ENCODE measurements at places on chromosomes 12 and 14.
A peak's percentile ranks its signal among the peaks of the same experiment; 100 is the strongest.

GRCh38 chr14:77681196-77682157, 26.3 kb downstream of the ALKBH1 start:
- peak; percentile 54 for DNase-seq

DNA sequence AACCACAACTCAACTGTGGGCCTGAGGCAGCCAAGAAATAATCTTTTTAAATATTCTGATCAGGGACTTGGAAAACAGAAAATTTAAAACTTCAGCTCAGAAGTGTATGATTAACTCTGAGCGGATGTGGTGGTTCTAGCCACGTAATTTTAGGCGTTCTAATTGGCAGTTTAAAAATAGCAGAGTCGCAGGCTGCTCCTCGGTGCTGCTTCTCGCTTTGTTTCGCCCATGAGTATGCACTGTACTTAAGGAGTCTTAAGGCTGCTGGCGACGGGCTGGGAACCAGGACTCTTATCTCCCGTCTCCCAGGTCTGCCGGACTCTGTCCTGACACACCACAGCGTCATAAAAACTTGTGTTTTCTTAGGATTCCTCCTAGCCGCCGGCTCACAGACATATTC, 113.4 kb upstream of the PELI2 start:
- DNase-seq: peak; percentile 77

GRCh38 chr12:47832263-47832933, 12.7 kb upstream of the HDAC7 start:
- no peak for DNase-seq

- DNase-seq: no peak
Observed at GRCh38 chr12:122159882-122160281, 14.1 kb downstream of the IL31 start.

GRCh38 chr14:47746986-47747385, 71.6 kb upstream of the MDGA2 start:
- DNase-seq: no peak

DNA sequence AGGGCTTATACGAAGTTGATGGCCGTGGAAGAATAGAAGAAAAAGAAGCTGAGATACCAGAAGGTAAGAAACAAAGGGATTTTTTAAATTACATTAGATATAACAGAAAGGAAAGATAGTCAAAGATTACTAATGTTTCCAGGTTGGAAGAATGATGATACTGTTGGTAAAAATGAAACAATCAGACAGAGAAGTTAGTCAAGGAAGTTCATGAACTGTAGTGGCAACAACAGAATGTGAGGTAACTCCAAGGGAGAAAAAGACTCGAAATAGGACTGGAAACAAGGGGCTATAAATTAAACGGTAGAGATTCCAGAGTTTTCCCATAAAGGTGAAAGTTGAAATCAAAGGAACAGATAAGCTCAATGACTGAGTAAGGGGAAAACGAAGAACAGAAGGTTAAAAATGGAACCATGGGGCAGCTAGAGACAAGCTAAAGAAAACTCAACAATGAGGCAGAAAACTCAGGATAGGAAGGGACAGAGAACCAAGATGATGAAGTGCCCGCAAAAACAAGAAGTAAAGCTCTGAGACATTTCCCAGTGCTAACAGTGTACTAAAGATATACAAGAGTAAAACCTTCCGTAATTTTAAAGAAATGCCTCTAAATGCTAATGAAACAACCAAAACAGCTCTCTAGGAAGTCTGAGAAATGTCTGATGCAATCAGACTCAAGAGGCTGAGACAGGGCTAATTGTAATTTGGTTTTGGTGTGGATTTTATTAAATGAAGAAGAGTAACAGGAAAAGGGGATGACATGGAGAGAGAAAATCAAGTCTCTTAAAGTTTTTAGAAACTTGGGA, 70.0 kb downstream of the PPP2R5E start:
- DNase-seq: no peak

DNA sequence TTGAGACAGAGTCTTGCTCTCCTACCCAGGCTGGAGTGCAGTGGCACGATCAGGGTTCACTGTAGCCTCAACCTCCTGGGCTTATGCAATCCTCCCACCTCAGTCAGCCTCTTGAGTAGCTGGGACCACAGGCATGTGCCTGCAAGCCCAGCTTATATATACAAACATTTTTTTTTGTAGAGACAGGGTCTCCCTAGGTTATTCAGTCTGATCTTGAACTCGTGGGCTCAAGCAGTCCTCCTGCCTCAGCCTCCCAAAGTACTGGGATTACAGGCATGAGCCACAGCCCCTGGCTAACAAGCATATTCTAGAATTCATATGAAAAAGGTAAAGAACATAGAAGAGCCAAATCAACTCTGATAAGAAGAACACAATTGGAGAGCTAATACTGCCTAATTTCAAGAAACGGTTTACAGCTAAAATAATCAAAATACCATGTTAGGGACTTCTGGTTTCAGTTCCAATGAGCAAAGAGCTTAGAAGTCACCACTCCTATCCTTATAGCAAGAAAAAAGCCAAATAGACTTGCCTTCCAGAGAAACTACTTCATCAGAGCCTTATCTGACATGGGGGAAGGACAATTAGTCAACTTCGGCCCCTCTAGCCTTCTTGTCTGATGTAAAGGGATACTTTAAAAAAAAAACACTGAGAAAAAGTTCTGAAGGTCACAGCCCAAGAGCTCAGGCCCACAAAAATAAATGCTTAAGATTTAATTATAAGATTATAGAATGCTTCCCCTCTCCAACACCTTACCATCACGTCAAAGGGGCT, 37.6 kb downstream of the TMEM116 start:
- DNase-seq: no peak

All from astrocyte of the spinal cord (primary cell).